Stimulated activated CD8-positive, alpha-beta memory T cell treated with anti-CD3 and anti-CD28 coated beads, Interleukin-15, amount 100 ng/mL, for 4 hours (primary cell): ENCODE measurements at places on chromosomes 2 and 18.

DNA sequence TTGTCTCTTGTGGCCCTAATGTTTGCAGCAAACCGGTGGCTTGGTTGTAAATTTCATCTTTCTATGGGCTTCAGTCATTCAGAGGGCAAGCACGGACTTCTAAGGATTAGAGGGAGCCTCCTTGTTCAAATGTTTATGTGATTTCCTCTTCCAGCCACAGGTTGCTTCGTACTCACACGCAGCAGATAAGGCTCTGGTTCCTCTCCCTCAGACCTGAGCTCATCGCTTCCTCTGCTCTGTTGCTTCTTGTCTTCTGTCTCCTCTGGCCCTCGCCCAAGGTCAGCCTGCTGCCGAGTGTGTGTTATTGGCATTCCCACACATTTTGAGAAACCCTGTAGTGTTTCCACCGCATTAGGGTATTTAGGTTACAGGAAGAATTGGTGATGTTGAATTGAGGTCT, 44.0 kb downstream of the MYL12B start:
- DNase-seq: no peak

DNA sequence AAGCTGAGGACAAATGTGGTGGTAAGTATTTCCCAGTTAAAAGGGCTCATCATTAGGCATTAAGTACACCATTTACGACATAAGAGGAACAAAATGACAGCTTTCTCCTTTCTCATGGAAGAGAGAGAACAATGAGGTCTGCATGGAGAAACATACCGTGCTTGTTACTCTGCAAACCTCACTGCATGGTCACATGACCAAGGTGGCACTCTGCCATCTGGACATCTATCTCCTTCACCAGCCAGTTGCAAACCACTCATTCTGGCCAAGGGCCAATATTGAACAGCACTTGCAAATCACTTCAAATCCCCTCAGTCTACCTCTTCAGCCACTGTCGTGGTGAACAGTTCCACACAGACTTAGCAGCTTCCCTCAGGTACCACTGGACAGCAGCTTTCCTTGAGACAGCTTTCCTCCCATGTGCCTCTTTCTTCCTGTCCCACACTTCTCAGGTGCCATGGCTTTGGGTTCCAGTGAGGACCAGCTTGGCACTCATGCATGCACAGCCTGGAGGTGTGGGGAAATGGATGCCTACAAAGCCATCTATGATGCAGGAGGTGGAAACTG, 29.5 kb upstream of the DPP4 start:
- DNase-seq: no peak

DNA sequence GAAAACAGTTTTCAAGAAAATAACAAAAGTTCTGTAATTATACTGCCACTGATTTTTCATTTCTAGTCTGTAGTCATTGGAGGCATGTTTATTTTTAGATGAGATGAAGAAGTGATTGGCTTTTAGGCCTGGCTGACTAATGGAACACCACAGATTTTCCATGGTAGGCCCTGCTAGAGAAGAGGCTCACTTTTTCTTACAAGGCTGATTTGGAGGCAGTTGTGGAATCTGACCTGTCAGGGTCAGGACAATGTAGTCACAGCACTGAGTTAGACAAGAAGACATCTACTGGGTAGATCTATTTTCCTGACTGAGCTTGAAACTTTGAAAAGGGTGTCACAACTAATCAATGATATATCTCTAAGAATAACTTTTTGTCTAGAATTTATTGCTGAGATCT, 43.9 kb downstream of the KDM3A start:
- DNase-seq: no peak

DNA sequence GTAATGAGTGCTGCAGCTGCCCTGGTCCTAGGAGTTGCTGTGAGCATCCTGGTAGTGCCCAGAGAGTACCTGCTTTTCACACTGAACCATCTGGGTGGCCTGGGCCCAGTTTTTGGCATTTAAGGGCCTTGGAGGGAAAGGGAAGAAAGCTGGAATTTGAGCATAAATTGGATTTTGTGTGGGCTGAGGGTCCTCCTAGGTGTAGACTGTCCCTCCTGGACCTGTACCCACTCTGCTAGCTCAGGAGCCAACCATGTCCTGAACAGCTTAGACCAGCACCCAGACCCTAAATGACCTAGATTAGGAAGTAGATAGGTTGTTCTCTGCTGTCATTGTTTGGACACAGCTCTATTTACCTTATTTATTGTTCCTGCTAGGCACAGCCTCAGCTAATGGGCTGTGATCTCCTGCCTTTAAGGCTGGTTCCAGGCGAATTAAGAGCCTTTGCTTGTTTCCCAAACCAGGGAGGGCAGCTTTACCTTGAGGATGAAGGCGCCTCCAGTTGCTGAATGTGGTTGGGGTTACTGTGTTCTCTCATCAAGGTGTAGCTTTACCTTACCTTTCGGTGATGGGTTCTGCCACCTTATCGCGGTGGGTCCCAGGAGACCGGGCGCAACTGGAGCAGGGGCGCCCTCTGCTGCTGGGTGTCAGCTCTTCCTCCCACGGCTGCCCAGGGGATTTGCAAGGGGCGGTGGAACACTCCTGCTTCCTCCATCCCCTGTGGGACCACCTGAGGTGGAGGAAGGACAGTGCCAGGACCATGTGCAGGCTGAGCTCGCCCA, 34.4 kb downstream of the ITGA6 start:
- peak; percentile 52 for DNase-seq

DNA sequence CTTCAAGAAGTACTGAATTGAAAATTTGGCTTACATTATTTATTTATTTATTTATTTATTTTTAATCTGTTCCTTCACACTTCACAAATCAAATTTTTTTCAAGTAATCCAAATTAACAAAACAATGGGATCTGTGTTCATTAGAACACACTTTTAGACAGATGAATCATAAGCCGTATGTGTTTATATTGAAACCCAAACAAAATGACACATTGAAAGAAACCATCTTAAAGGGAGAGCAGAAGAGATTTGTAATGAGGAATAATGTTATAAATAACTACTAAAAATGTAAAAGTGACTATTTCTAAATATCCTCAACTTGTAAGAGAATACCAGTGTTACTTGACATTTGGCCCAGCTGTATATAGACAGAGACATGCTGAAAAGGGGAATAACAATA, 991.0 kb upstream of the CHAC2 start:
- DNase-seq: no peak

- DNase-seq: no peak
Observed at GRCh38 chr18:62556397-62556796, 33.6 kb downstream of the ZCCHC2 start.

DNA sequence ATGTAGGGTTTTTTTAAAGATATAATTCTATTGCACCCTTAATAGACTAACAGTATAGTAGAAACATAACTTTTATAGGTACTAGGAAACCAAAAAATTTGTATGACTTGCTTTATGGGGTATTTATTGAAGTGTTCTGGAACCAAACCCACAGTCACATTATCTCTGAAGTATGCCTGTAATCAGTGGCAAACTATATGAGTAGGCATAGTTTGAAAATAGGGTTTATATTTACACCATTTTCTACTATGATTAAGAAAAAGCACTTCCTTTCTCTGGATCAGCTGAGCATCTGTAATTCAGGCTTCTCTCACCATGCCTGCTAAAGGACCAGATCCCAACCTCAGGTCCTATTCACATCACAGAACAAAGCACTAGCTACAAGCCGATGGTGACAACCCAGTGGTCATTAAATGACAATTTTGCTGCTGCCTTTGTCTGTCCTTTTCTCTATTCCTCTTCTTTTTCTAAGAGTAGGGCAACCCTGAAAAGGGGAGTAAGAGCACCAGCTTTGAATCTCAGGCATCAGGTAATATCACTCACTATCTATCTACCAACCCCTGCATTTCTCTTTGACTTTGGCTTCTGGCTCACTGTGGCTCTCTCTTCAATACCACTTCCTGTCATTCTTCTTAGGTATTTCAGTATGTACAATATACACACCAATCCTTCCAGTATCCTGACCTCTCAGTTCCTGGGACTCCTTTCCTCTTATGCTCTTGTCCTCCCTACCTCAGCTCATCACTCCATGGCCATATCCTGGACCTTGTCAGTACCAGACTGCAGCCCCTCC, 14.4 kb downstream of the NEMP2 start:
- DNase-seq: no peak

DNA sequence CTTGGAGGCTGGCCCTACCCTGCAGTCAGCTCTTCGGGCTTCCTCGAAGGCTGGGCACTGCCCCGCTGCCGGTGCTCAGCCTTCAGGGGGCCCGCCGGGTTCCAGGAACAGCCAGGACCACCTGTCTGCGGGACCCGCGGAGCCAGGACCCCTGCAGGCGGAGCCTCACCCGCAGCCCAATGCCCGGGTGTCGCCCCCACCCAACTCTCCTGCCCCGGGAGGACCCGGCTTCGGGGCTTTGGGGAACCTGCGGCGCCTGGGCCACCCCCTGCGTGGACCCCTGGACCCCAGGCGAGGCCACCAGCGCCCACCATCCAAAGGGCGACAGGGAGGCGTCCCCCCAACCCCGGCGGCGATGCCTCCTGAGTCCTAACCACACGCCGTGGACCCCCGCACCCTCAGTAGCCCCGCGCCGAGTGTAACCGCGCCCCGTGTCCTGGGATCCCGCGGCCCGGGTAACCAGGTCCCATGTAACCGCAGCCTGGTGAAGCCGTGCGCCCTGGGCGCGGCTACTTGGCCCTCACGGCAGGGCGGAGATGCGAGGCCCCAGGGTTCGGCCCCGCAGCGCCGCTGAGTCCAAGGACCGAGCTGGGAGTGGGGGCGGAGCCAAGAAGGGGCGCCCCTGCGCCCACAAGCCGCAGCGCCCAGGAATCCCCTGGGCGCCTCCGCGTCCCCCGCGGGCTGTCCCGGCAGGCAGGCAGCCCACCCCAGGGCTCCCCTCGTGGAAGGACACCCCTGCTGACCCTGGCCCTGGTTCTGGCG, 11.0 kb upstream of the UBE2F start:
- no peak for DNase-seq

GRCh38 chr2:154381931-154382794, 316.3 kb upstream of the KCNJ3 start:
- no peak for DNase-seq

DNA sequence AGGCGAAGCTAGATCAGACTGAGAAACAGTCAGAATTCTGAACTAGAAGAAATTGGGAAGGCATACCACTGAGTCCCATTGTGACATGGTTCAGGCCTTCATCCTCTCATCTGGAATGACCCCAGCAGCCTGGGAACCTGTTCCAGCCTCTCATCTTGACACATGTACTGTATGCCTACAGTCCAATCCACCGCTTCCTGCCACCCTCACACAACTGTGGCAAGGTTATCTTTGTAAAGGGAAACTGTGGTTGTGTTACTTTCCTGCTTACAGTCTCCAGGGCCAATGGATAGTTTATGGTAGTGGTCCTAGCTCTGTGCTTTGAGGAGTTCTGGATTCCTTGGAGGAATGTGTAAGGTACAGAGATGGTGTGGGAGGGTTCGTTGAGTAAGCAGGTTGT, 296.9 kb upstream of the TRIB2 start:
- DNase-seq: no peak

- no peak for DNase-seq
Observed at GRCh38 chr2:138741851-138742250, 38.3 kb downstream of the NXPH2 start.

- no peak for DNase-seq
Observed at GRCh38 chr2:239583879-239584859, 183.3 kb upstream of the HDAC4 start.
